Erythroblast (primary cell): ENCODE measurements at places on chromosomes 1 and 21.

DNA sequence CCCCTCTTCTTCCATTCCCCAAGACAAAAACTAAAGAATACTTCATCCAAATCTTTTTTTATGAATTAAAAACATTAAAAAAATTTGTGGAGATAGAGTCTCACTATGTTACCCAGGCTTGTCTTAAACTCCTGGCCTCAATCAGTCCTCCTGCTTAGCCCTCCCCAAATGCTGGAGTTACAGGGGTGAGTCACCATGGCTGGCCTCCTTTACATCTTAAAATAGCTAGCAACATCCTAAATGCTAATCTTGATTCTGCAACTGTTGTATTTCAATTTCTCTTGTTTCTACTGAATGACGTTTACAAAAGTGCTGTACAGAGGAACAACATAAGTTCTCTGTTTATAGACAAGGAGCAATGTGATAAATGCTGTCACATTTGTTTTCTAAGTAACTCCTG is 483.5 kb downstream of the ADGRL2 start:
- no peak for DNase-seq

GRCh38 chr1:214747050-214747635 is 144.1 kb downstream of the CENPF start:
- DNase-seq: no peak

DNA sequence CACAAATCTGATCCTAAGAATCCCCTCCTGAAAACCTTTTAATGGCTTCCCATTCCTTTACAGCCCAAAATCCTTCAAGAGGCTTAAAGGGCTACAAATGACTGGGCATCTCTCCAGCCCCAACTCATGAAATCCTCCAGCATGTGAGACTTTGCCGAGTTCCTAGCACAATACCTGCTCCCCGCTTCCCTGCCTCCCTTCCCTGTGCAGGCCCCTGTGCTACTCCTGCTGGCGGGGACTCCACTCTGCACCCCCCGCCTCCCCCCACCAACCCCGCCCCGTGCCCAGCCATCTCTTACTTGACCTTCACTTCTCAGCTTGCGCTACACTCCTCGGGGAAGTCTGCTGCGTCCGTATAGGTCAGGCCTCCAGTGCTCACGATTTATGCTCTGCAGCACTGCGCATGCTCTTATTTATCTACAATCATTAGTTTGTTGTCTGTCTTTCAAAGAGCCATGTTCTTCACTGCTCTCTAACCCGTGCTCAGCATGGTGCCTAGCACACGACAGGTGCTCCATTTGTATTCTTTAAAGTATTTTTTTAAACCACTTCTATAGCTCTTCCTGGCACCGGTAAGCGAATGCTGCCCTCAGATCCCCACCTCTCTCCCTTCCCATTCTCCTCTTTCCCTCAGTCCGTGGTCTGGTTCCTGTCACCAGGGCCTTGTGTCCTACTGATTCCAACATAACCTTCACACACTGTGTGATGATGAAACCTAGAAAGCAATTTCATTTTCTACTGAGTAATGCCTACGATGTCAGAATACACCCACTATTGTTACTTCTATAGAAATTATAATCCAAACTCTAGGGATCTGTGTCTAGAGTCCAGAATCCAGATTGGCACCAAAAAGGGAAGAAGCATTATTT is 37.5 kb upstream of the PLA2G2C start:
- DNase-seq: no peak

- DNase-seq: no peak
These were observed 4.9 kb downstream of the SERTAD4 start for GRCh38 chr1:210237479-210237878.
